ENCODE measurements at places on chromosomes 11 and 22. TPM values are rescaled to one million over a fixed set of nuclear protein-coding genes. Genes with fewer than 3 reads are reported as not detected.

Gene ARHGAP8
- 10.3 TPM for total RNA-seq

Gene CYTH4
- total RNA-seq, result 0.22 TPM

DNA sequence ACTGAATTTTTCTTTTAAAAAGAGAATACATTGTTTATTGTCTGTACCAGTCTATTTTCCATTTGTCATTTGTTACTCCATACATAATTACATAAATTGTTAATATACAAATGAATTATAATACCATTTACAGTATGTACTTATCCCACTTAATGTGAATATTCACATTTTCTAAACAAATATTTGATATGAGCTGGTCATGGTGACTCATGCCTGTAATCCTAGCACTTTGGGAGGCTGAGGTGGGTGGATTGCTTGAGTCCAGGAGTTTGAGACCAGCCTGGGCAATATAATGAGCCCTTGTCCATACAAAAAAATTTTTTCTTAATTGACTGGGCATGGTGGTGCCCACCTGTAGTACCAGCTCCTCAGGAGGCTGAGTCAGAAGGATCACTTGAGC lies 6.8 kb downstream of the SC5D start:
- no peak for DNase-seq

DNA sequence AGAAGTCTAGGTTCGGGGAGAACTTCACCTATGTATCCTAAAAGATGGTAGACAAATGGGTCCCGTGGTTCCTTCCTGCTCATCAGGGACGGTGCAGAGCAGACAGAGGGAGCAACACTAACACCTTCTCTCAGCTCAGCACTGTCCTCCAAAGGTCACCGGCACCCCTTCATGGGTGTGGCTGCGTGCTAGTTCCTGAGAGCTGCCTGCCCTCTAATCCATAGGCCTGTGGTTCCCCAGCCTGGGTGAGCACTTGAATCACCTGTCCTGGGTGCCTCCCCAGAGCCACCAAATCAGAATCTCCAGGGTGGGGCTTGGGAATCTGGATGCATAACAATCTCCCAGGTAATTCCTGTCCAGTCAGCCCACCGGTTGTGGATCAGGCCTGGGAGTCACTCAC lies 113.9 kb upstream of the TMEM45B start:
- DNase-seq, result no peak

Gene OR2D2
- total RNA-seq, result 0.56 TPM

DNA sequence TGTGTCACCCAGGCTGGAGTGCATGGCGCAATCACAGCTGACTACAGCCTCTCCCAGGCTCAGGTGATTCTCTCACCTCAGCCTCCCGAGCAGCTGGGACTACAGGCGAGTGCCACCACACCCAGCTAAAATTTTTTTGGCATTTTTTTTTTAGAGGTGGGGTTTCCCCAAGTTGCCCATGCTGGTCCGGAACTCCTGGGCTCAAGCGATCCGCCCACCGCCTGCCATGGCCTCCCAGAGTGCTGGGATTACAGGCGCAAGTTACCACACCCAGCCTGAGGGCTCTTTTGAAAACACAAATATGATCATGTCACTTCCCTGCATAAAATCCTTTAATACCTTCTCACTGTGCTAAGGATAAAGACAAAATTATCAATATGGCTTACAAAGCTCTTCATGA lies 88.1 kb downstream of the MAML2 start:
- peak; percentile 44 for DNase-seq

DNA sequence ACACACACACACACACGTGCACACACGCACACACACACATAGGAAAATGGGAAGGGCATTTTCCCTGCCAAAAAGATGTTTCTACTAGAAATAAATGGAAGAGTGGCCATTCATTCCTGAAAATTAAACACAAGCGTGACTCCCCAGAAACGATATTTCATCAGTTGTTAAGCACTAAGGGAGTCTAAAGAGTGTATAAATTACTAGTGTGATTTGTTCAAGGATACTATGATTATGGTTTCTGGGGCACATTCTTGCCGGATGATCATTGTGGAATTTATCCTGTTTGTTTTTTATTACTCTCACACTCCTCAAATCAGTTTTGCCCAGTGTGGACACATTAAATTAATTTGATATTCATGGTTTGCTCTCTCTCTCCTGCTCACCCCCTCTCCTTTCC lies 16.4 kb upstream of the AMOTL1 start:
- no peak for DNase-seq

DNA sequence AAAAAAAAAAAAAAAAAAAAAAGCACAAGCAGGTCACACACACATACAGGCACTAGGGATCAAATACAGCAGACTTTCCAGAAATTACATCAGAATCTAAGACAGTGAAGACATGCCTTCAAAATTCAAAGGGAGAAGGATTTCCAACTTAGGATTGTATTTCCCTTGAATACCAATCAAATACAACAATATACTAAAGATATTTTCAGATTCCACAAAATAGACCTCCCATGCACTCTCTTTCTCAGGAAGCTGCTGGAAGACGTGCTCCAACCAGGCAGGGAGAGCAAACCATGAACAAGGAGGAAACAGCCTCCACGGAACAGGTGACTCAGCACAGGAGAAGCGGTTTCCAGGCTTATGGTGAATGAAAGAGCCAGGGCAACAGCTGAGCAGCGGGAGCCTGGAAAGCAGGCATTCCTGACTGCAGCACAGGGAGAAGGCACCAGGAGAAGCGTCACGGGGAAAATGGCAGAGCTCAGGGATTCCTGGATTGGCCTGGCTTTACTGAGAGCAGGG lies 32.0 kb downstream of the TMEM184B start:
- DNase-seq, result peak; percentile 85

DNA sequence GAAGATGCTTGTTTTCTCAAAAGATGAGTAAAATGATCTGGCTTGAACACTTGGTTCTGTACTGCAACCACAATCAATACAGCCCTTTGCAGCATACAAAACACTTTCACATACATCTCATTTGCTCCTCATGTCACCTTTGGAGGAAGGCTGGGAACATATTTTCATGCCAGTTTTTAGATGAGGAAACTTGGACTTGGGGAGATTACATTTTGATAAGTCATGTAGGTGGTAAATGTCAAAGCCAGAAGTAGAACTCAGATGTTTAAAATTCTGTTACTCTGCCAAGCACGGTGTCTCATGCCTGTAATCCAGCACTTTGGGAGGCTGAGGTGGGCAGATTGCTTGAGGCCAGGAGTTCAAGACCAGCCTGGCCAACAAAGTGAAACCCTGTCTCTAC lies 121.8 kb downstream of the MICAL2 start:
- DNase-seq, result no peak

DNA sequence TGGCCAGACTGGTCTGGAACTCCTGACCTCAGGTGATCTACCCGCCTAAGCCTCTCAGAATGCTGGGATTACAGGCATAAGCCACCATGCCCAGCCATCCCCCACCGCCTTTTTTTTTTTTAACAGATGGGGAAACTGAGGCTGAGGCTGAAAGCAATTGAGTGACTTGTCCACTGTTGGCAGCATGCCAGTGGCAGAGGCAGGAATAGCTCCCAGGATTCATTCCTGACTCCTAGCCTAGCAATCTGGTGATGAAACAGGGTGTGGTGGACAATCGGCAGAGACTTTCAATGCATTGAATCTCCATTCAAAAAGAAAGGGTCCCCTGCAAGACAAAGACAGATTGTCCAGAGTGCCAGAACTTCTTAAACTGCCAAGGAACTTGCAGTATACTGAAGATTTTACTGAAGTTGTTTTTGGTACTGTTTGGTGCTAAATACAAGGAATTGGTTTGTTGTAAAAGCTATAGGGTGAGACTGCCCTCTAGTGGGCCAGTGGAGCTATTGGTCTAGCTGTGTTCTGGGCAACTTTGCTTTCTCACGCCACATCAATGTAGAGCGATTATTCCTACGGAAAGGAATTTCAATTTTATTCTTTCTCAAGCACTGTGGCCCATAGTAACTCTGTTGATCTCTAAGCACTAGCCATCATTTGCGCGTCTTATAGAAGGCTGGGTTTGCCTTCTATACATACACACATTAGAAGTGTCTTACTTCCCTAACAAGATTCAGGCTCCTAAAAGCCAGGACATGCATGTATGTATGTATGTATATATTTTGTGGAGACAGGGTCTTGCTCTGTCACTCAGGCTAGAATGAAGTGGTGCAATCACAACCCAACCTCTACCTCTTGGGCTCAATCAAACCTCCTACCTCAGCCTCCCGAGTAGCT lies 21.0 kb downstream of the C22orf31 start:
- peak; percentile 78 for DNase-seq

- no peak for DNase-seq
Measured at GRCh38 chr11:68469122-68469521, 8.6 kb downstream of the PPP6R3 start.

GRCh38 chr11:120133216-120134105 lies 4.5 kb downstream of the TRIM29 start:
- no peak for DNase-seq

DNA sequence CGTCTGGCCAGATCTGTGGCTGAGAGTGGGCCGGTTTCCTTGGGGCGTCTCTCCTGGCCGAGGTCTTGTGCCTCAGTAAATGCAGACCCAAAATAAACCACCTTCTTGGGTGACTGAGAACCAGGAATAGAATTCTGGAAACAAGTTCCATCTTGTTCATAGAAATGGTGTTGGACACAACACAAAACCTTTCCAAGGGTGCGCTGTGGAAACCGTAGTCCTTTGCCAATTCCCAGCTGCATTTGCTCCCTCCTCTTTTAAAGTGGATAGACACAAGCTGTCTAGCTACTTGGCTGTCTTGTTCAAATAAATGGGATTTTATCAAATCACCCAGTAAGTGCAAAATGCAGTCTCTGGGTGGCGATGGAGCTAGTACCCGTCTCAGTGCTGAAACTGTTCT lies 300.2 kb downstream of the SHANK2 start:
- DNase-seq, result no peak

- peak; percentile 59 for DNase-seq
Measured at GRCh38 chr11:33835143-33835878, 56.6 kb downstream of the LMO2 start.

GRCh38 chr11:96614101-96614500 lies 224.3 kb downstream of the JRKL start:
- no peak for DNase-seq

DNA sequence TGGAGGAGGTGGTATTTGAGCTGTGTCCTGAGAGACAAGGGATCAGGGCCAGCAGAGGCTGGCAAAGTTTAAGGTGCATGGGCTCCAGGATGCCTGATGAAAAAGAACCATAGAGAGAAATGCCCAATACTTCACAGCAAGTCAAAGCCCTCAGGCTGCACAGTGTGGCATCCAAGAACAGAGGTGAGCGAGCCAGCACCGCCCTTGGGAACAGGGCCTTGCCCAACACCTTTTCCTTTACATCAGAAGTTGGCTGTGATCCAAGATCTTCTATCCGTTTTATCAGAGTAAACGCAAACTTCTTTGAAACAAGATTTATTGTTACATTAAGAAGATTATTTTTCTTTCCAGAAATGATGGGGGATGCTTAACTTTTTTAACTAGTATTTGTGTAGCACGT lies 1.4 kb downstream of the B3GNT6 start:
- DNase-seq, result peak; percentile 91

DNA sequence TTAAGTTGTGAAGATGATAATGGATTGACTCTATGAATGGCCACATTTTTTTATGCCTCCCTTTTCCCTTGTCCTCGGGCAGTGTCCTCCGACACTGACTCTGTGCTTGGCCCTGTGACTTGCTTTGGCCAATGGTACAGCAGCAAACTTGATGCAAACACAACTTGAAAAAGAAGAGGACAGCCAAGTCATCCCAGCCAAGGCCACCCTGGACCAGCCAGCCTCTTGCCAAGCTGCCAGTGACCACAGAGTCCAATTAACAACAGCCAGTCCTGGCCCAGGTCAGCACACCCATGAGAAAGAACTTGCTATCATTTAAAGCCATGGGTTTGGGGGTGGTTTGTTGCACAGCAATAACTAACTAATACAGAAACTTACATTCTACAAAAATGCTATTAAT lies 63.4 kb upstream of the SLC35C1 start:
- DNase-seq, result no peak

Gene OR4S1
- total RNA-seq, result not detected

Gene SLCO2B1
- total RNA-seq, result not detected

- DNase-seq, result no peak
Measured at GRCh38 chr11:76987203-76987602, 47.0 kb upstream of the B3GNT6 start.

DNA sequence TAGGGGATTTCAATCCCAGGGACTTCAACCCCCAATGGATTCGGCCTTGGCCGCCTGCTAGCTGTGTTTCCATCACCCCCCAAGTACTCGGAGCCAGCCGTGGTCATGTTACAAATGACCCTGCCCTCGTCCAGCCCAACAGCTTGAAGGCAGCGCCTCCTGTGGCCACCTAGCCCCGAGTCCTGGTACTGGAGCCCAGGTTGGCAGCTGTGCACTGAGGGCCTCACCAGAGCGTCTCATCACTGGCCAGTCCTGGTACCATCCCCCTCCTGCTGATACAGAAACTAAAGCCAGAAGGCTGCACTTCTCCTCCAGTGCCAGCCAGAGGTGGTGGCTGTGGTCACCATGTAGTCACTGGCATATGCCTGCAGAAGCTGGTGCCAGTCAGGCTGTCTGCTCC lies 44.9 kb upstream of the FADD start:
- peak; percentile 29 for DNase-seq

GRCh38 chr11:117716521-117717440 lies 80.2 kb downstream of the DSCAML1 start:
- no peak for DNase-seq

Gene CCDC89
- total RNA-seq, result not detected

Gene OR6X1
- total RNA-seq, result not detected

Gene MED15
- 122 TPM for total RNA-seq

Gene MIAT
- 0.49 TPM for total RNA-seq

GRCh38 chr22:37943825-37944198 lies 9.6 kb downstream of the C22orf23 start:
- DNase-seq, result no peak

- DNase-seq, result no peak
Measured at GRCh38 chr11:22807855-22808570, 21.6 kb downstream of the SVIP start.

Gene PHETA2
- 0.27 TPM for total RNA-seq

- DNase-seq, result peak; percentile 86
Measured at GRCh38 chr11:75388386-75389275, 10.7 kb upstream of the RPS3 start.

Gene OR2AG1
- not detected for total RNA-seq

- no peak for DNase-seq
Measured at GRCh38 chr11:104095791-104096190, 59.4 kb downstream of the DDI1 start.

DNA sequence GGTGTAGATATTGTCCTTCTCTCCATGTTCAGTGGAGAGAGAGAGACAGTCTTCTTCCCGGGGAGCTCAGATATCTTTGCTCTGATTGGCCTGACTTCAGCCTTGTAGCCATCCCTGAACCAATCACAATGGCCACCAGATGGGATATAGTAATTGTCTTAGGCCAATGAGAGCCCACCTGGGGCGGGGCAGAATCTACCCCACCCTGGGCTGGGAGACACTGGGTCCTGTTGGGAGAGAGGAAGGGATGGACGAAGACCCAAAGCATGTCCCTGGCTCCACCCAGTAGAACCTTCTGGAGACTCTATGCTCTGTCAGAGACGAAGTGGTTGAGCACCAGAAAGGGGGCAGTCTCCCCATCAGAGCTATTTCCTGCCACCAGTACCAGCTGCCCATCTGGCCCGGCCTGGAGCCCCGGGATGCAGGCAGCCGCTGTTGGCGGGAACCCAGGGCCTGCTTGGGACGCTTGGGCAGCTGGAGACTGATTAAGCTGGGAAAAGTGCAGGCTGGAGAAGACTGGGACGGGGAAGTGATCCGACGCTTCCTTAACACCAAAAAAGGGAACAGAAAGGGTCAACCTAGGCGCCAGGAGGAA lies 31.6 kb upstream of the CBX7 start:
- DNase-seq, result no peak

Gene MOV10L1
- total RNA-seq, result not detected

GRCh38 chr22:39527481-39527961 lies 5.0 kb downstream of the RPS19BP1 start:
- DNase-seq, result peak; percentile 42

GRCh38 chr11:2553886-2554285 lies 109.1 kb downstream of the KCNQ1 start:
- DNase-seq, result peak; percentile 40

Data from MCF 10A (cell line).